ENCODE measurements at places on chromosomes 7 and 10.

DNA sequence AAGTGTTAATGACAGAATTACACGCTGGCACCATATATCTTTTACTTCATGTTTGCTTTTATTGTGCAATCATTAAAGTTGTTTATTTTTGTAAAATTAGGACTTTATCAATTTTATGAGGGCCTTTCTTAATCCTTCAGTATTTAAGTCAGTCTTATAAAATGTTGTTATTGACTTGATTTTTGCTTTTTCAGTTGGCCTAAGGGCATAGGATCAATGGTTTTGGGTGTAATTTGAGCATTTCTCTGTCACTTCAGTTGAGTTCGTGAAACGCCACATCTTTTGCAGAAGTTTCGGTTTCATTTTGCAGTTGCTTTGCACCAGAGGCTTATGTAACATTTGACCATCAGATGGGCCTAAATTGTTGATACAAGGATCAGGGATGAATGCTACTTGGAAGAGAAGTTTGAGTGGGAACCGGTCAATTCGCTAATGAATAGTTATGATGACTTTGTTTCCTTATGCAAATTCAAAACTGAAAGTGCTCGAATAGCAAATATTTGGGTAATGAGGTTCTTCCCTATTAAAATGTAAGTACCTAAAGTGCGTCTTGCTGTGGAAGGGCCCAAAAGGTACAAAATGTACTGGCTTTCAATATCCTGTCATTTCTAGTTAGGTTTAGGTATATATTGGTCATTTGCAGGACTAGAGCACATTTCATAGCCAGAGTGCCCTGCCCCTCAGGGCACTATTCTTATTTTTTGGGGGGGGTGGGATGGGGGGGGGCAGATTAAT, 340.9 kb downstream of the LRMDA start:
- DNase-seq = no peak

DNA sequence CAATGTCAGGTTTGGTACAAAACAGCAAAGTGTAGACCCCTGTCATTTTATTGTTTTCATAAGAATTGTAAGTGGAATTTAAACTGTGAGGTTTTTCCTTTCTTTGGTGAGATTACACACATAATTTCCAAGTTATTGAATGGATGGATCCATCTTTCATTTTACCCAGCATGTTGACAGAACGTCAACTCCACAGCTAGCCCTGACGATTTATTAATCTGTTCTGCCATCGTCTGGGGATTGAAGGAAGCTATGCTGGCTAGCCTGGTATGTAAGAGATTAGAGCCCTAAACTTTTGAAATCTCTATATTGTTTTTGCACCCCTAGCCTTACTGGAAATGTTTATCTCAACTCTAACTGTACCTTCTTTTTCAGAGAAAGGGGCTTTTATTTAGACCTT, 8.6 kb downstream of the WNT16 start:
- no peak for DNase-seq

- DNase-seq = no peak
Measured at GRCh38 chr10:95423164-95424005, 132.6 kb upstream of the PDLIM1 start.

- DNase-seq = no peak
Measured at GRCh38 chr10:124892031-124892430, 49.9 kb upstream of the ZRANB1 start.

DNA sequence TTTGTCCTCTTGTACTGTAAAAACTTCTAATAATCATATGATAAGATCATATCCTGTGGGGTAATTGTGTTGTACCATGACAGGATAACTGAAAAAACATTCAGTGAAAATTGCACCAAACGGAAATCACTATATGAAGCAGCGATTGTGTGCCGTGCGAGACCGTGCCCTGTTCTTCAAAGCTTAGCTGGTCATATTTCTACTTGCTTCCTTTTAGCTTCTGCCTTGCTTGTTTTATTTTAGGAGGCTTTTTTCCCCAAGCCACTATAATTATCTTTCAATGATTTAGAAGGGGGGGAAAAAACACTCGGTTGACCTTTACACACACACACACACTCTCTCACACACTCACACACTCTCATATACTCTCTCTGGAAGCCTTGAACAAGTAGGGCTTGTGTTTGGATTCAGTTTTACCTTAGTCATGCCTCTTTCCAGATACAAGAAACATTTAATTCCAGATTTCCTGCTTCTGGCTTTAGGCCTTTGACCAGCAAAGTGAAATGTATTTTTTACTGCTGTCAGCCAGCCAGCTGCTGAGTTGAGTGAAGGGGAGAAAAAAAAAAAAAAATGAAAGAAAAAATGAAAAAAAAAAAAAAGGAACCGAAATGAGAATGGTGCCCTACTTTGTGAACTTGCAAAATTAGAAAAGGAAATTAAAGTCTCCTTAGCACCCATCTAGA, 181.4 kb downstream of the ARID5B start:
- peak; percentile 12 for DNase-seq

- DNase-seq = no peak
Measured at GRCh38 chr10:73926152-73926764, 15.3 kb downstream of the PLAU start.

Measured in HEK293T (cell line).